ENCODE measurements at places on chromosomes 13 and 19.

DNA sequence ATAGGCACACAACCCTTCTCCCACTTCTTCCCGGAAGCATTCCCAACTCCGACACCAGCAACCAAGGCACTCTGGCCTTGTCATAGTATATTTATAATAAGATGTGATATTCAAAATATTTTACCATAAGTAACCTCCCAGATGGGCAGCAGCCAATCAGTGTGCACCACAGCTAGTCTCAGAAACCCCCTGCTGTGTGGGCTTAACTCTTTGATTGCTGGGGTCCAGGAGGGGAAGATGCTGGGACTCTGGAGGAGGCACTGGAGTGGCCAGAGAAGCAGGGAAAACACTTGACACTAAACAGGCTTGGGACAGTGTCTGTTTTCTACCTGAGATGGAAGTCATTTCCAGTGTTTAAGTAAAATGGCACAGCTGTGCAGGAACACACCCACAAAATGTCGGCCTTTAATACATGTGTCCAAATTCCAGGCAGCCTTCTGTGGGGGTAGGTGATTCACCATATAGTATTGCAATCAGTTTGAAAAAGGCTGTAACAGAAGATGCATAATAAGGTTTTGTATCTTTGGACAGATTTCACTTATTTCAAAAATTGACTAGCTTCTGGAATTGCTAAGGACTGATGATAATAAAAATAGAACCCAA is 100.7 kb downstream of the MBNL2 start:
- DNase-seq, result no peak

GRCh38 chr13:46896341-46897137 is at the start of gene HTR2A:
TSS of gene HTR2A (minus strand) at chr13:46897053. CDS start at chr13:46895906, 1,147 bp downstream.
- DNase-seq, result no peak

DNA sequence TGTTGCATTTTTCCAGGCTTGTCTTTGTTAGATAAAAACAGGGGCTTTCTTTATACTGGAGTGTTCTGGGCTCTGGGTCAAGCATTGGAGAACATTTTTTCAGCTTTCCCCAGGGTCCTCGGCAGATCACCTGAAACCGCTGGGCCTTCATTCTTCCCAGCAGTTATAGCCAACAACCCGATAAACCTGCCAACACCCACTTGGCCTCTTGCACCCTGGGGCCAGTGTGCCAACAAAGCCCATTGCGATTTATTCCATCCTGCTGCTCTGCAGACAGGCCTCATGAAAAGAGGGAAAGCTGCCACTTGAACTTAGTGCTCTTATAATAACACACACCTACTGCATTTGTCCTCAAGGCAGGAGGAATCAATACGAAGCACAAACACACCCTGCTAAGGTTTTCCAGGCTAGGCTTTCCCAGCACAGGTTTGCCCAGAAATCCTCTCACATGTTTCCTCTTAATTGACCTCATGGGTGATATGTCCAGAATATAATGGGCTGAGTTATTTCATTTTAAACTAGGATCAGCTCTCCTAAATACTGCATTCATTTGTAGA is 669.3 kb downstream of the LIG4 start:
- DNase-seq, result no peak

GRCh38 chr13:66915596-66916185 is 314.4 kb downstream of the PCDH9 start:
- DNase-seq, result no peak

DNA sequence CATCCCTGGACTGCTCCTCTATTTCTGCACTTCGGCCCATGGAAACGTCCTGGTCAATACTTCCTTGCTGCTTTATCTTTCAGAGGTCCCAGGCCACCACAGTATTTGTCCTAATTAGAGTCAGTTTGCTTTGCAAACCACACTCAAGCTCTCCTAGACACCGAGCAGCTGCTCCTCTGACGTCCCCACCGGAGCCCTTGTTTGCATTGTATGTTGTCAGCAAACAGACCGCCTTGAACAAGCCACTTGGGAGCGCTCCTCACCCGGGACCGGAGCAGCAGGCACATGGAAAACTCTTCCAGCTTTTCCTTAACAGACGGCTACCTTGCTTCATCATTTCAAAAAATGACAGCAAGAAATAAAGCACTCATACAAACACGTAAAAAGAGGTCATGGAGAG is 51.5 kb upstream of the GTF3A start:
- DNase-seq, result no peak
